ENCODE measurements at places on chromosomes 2 and 18.

DNA sequence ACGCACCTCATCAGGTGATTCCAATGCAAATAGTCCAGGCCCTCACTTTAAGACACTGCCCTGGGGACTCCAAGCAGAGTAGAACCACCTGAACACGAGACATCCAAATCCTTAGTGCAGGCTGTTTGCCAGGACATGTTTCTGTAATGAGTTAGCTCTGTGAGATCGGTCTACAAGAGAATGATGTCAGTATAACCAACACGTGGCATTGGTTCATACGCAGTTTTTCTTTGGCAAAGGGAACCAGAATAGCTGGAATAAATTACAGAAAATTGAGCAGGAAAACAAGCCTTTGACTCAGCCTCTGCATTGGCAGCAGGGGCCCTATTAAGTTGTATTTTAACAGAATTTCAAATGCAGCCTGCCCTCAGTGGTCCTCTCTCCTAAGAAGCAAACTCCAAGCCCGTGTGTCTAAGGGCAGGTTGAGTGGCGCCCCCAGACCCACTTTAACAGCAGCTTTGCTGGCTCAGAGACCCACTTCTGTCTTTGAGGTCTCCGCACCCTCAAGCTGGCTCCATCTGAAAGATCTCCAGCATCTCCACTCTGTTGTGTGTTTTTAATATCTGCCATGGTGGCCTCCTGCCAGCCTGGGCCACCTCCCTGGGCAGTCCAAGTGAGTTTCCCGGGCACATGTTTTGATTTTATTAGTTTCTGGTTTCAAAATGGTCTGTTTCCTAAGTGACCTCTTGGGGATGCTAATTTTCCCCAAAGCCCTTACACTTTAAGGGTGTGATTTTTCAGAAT lies 61.3 kb downstream of the ALPK2 start:
- no peak for DNase-seq

DNA sequence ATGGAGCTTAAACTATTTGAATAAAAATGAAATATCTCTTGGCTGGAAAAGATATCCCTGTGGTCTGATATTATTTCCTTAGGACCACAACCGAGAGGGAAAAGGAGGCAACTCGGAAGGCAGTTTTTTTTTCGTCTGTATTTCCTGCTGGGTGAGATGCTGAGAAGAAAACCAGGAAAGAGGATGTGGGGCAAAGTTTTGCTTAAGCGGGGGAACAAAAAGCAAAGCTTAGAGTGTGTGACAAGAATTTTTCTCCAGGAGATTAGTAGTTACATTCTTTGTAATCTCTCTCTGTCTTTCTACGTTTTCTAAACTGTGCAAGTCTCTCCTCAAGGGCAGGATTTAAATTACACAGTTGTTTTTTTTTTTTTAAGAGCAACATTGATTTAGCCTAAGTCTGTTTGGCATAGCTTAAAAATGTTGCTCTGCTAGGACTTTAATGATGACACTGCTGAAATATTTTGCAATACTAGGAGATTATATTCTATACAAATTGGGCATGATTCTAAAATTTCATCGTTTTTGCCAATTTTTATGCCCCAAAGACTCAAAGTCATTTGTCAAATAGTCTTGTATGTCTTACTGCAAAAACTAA lies 258.5 kb downstream of the KCNS3 start:
- DNase-seq: no peak

GRCh38 chr2:219598308-219599078 lies 836 bp downstream of the STK11IP start:
- DNase-seq: no peak

DNA sequence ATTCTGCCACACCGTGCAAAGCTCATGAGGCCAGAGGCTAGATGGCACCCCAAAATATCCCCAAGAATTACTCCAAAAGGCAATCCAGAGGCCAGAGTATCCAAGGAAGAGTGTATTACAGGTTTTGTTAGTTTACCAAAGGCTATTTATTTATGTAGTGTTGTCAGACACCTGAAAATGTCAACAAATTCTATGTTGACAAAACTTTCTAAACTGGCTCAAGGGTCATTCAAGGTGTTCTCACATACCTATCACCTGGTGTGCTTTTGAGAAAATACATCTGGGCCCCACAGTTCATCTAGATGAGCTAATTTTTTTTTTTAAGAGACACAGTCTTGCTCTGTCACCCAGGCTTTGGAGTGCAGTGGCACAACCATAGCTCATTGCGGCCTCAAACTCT lies 12.4 kb upstream of the DTNB start:
- no peak for DNase-seq

GRCh38 chr2:241950413-241951315 lies 81.1 kb downstream of the RTP5 start:
- peak; percentile 64 for DNase-seq

- DNase-seq: no peak
These were observed 35.4 kb downstream of the MBP start for GRCh38 chr18:77096936-77097886.

DNA sequence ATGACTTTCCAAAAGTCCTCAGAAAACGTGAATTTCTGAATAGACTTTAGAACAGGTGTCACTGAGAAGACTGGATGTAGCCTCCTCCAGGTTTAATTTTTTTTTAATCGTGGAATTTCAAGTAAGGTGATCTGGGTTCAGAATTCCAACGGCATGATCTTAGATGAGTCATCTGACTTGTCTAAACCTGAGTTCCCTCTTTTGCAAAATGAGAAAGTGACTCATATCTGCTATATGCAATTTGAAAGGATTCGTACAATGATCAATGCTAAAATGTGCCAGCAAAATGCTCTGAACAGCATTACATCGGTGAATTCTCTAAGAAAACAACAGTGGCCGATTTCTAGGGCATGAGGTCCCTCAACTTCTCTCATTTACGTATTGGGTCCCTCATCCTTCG lies 69.1 kb upstream of the ZNF516 start:
- no peak for DNase-seq

GRCh38 chr2:10359246-10359645 lies 56.5 kb downstream of the HPCAL1 start:
- DNase-seq: no peak

GRCh38 chr2:28134857-28135256 lies 244.3 kb downstream of the BABAM2 start:
- DNase-seq: no peak

DNA sequence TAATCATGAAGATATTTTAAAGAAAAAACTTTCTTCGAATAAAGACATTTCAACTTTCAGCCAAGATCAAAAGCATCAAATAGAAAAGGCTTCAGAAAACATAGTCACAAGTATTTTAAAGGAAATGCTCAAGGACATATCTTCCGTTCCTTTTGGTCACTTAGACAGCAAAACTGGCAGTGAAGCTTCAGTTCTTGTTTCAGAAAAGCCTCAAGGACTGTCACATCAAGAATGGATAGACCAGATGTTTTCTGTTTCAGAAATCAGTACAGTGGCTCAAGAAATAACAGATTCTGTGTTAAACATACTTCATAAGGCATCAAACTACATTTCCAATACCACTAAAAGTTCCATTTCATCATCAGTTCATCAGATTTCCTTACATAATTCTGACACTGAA lies 51.8 kb downstream of the FSIP2 start:
- peak; percentile 51 for DNase-seq

DNA sequence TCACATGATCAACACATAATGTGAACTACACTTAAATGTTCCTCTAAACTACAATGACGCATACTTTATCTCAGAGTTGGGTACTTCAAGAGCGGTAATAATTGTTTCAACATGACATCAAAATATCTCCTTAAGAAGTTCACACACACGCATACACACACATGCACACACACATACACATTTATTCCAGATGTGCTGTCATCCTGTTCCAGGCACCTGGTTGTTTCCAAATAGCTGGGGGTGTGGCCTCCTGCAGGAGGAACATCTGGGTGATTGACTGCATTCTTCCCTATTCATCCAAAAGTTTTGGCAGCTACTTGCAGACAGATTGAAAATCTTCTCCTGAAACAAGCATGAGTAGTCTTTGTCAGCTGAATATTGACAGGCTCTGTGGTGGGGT lies 37.9 kb upstream of the PIK3C3 start:
- no peak for DNase-seq

GRCh38 chr2:136211701-136212100 lies 93.8 kb upstream of the CXCR4 start:
- no peak for DNase-seq

- no peak for DNase-seq
These were observed 4.3 kb downstream of the NCKAP1 start for GRCh38 chr2:183033951-183034350.

GRCh38 chr2:157441072-157441454 lies 2.8 kb downstream of the CYTIP start:
- DNase-seq: peak; percentile 86

DNA sequence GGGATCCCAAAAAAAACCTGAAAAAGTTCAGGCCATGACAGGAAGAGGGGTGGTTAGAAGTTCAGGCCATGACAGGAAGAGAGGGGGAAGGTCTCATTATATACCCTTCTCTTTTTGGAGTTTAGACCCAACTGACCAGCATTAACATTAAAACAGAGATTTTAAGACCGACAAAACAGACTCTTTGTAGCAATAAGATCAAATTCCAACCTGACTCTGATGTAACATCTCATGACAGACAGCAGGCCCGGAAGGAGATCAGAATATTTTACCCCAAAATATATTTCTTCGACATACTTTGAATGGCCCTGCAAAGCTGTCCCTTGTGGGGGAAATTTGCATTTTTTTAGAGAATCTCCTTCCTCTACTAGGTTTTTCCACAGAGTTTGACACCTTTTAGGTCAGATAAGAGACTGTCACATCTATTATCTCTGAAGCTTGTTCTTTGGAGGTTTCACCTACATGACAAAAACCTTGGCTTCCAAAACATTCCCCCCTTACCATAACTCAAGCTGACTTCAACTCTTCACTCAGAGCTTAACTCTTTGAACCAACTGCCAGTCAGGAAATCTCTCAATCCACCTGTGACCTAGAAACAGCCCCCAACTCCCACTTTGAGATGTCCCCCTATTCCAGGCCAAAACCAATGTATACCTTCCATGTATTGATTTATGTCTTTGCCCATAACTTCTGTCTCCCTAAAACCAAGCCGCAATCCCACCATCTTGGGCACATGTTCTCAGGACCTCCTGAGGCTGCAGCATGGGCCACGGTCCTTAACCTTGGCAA lies 51.0 kb upstream of the B3GNT2 start:
- peak; percentile 25 for DNase-seq

GRCh38 chr2:239308661-239309397 lies 92.0 kb downstream of the HDAC4 start:
- no peak for DNase-seq

DNA sequence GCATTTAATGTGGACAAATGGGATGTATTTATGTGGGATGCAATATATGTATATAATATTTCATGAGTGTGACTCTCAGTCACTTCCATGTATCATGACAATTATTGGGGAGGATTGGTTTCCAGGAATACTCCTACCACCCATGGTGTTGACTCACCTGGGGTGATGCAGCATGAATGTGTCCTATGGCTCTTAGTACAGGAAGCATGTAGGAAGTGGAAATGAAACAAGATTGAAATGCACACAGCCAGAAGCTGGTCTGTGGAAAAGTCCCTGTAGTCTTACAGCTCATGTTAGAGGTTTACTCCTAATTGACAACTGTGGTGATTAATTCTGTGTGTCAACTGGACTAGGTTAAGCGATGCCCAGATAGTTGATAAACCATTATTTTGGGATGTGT lies 89.3 kb upstream of the HAAO start:
- DNase-seq: no peak

GRCh38 chr2:195575879-195576401 lies 81.1 kb upstream of the SLC39A10 start:
- peak; percentile 35 for DNase-seq
